Stimulated activated CD4-positive, alpha-beta T cell treated with anti-CD3 and anti-CD28 coated beads, TNF-alpha, amount 100 ng/mL, for 1 hour (primary cell): ENCODE measurements at places on chromosomes 5 and 9.

DNA sequence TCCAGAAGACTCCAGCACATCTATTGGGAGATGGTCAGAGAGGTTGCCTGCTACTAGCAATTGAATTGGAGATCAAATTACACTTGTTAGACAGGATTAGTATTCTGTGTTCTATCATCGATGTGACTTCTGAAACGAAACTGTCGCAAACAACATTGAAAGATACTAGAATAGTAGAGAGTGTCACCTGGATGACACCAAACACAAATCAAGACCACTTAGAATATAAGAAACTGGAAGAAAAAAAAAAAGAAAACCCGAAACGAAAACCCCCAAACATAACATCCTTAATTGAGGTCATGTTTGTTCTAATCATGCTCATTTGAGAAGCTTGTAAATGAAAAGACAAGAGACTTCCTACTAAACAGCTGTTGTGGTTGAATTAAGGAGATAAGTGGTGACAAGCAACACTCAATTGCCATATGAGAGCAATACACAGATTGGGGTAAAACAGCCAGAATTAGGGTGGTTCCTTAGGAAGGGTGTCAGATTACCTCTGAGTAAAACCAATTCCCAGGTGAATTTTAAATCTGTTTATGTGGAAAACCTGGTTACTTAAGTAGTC lies 97.6 kb downstream of the BASP1 start:
- no peak for DNase-seq

GRCh38 chr5:170330568-170331054 lies 33.0 kb upstream of the LCP2 start:
- DNase-seq: no peak

DNA sequence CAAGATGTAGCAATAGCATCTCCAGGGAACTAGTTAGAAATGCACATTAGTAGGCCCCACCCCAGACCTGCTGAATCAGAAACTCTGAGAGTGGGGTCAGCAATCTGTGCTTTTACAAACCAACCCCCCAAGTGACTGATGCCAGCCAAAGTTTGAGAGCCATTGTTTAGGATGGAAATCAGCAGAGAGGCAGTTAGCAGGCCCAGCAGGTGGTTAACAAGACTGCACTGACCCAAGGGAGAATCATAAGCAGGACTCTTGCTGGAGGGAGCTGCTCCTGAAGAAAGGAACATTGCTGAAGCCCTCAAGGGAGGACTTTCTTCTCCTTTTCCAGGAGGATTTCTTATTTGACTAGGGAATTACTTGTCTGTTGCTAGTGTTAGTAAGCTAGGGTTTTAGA lies 74.2 kb upstream of the SLC12A2 start:
- no peak for DNase-seq

DNA sequence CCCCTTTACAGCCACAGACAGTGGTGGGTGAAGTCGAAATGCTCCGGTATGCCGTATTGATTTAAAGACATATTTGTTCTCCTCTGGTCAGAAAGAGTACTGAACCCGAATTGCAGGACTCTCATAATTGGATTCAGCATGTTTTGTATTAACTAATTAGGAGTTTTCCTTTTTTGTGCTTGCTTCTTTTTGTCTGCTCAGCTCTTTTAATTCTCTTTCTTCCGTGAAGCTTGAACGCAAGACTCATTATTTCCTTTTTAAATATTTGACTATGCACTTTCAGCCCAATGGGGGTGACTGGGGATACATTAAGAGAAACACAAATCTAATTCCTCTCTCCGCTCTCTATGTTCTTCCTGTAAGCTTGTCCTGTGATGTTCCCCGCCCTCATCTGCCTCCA lies 246.6 kb upstream of the IRX2 start:
- DNase-seq: no peak

- DNase-seq: no peak
These were observed 156.0 kb downstream of the MACROH2A1 start for GRCh38 chr5:135242866-135243555.

GRCh38 chr9:126975327-126976220 lies 61.0 kb downstream of the RALGPS1 start:
- no peak for DNase-seq

- no peak for DNase-seq
These were observed 112.6 kb upstream of the NFIL3 start for GRCh38 chr9:91536211-91536691.

GRCh38 chr5:169268019-169268418 lies 32.9 kb downstream of the SLIT3 start:
- no peak for DNase-seq

GRCh38 chr9:68896486-68896885 lies 117.4 kb downstream of the PRKACG start:
- DNase-seq: no peak

GRCh38 chr5:117982691-117983090 lies 1005.7 kb downstream of the DTWD2 start:
- DNase-seq: no peak

- DNase-seq: no peak
These were observed 447.9 kb upstream of the SGCD start for GRCh38 chr5:155878991-155879575.

DNA sequence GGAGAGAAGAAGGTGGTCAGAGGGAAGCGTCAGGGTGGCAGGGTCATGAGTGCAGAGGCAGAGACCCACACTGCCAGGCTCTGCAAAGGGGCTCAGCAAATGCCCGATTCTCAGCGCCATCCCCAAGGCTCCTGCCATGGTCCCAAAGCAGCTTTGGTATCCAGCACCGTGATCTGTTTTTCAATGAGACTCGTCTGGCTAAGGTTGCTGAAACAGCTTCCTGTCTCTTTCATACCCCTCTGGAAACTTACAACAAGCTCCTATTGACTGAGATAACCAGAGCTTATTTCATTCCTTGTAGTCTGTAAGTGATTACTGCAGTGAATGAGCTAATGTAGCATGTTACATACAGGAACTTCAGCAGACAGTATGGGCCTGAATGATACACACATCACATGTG lies 568.6 kb upstream of the DAP start:
- no peak for DNase-seq

GRCh38 chr9:16309082-16309468 lies 561.4 kb downstream of the BNC2 start:
- DNase-seq: no peak

GRCh38 chr5:38462976-38463633 lies 93.3 kb downstream of the LIFR start:
- DNase-seq: no peak

- no peak for DNase-seq
These were observed 73.0 kb downstream of the KCNIP1 start for GRCh38 chr5:170576602-170577535.
